ENCODE measurements at places on chromosomes 5 and 9.

GRCh38 chr9:38432922-38433510, 8.8 kb upstream of the IGFBPL1 start:
- peak; percentile 54 for DNase-seq

- DNase-seq, result peak; percentile 60
These were observed 104.3 kb upstream of the PITX1 start for GRCh38 chr5:135138116-135138850.

GRCh38 chr5:138663561-138663960, 88.4 kb upstream of the HSPA9 start:
- no peak for DNase-seq

GRCh38 chr9:82524407-82524806, 535.8 kb downstream of the SPATA31D1 start:
- DNase-seq, result no peak

- DNase-seq, result no peak
These were observed 7.5 kb upstream of the PAM start for GRCh38 chr5:102747386-102748166.

- no peak for DNase-seq
These were observed 165.3 kb downstream of the TAF11L14 start for GRCh38 chr5:17799521-17799920.

GRCh38 chr9:4228606-4229005, 71.3 kb downstream of the GLIS3 start:
- peak; percentile 45 for DNase-seq

DNA sequence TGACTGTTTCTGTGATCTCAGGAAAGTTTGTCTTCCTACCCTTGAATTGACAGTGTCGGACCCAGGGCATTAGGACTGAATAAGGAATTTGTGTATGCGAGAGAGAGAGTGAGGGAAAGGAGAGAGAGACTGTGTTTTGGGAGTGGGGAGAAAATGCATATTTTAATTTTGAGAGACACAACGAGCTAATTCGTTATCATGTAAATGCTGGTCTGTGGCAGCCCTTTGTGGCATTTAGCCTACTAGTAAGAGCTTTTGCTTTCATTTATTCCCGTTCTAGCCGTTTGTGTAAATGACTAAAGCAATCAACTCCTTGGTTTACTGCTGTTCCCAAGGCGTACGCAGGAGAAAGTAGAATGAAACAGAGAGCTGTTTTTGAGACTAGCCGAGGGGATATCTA, 79.8 kb upstream of the MAMDC2 start:
- no peak for DNase-seq

- no peak for DNase-seq
These were observed 47.1 kb upstream of the CHSY3 start for GRCh38 chr5:129857116-129857515.

GRCh38 chr9:132404228-132404881, 2.3 kb downstream of the TTF1 start:
- DNase-seq, result no peak
